Uterus (tissue), 4 donors: ENCODE measurements at places on chromosomes 11 and 22. TPM values are rescaled to one million over a fixed set of nuclear protein-coding genes. Genes with fewer than 3 reads are reported as not detected.

DNA sequence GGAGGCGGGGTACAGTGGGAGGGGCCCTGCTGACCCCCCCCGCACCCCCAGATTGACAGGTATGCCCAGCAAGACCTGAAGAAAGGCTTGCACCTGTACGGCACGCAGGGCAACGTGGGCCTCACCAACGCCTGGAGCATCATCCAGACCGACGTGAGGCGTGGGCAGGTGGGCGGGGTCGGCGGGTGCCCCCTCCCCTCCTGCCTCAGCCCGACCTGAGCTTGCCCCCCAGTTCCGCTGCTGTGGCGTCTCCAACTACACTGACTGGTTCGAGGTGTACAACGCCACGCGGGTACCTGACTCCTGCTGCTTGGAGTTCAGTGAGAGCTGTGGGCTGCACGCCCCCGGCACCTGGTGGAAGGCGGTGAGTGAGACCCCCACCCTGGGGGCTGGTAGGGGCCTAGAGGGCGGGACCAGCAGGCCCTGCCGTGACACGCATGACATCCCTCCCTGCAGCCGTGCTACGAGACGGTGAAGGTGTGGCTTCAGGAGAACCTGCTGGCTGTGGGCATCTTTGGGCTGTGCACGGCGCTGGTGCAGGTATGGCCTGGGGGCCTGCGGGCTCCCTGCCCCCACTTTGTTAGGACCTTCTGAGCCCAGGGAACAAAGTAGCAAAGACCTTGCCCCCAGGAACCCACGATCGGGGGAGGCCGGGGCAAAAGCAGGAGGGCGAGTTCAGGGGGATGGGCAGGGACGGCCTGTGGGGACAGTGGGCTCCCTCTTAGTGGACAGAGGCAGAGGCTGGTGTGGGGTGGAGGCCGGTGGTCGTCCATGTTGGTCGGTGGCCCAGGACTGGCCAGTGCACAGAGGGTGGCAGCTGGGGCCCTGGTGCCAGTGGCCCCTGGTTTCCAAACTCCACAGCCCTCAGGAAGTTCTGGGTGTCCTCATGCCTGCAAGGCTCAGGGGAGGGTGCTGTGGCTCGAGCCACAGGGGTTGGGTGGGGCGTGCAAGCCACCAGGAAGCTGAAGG, 23.1 kb downstream of the TSPAN4 start:
- H3K4me3 ChIP-seq: no peak overlapping the region
- H3K36me3 ChIP-seq: no peaks in the 10 kb centered on the region
- H3K4me1 ChIP-seq: no peaks in the 10 kb centered on the region
- H3K27me3 ChIP-seq: no peaks in the 10 kb centered on the region
- H3K27ac ChIP-seq: no peak overlapping the region

- H3K4me1 ChIP-seq: no peaks in the 10 kb centered on the region
- H3K27ac ChIP-seq: peak overlapping the region; percentile 51
- DNase-seq: peak; percentile 86
- no peaks in the 10 kb centered on the region for H3K36me3 ChIP-seq
- no peak overlapping the region for H3K4me3 ChIP-seq
Observed at GRCh38 chr11:47946682-47947559, 33.4 kb upstream of the PTPRJ start.

TRPC6 gene
- 0.29 TPM for total RNA-seq

CD82 gene
- total RNA-seq: 17.4 TPM

BATF2 gene
- 3.7 TPM for total RNA-seq

DNA sequence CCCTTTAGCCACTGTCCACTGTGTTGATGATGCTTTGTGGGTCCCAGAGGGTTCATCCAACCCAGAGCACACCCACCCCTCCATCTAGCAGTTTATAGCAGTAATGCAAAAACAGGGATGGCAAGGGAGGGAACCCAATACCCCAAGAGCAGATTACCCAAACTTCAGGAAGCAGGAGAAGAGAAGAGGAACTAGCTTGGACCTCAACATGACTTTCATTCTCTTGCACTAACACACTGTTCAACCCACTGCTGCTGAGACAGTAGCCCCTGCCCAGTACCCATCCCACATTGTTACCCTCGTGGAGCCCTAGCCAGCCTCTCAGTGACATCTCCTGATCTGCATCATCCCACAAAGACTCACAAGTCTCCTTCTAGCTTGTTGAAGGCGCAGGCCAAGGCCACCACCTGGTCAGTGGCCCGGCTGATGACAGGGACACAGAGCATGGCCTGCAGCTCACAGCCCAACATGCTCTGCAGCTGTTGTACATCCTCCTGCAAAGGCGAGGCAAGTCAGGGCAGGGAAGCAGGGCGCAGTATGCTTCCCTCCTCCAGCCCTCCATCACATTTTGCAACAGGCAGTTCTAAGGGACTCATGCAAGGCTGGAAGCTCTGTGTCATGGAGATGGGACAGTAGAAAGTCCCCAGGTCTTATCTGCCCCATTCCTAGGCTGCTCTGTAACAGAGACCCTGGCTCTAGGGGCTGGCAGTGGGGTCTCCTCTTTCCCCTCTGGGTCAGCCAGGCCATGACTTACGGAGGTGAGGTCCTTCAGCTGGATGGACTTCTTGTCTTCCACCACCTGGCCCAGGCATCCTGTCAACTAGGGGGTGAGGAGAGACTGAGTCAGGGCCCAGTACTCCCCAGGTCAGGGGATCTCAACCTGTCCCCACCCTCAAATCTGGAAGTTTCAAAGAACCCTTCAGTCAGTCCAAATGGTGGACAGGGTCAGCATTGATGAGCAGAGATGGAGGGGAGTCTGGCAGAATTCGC, 85.5 kb downstream of the PDE2A start:
- H3K27me3 ChIP-seq: peaks cover 9% of the 10 kb centered on the region
- DNase-seq: no peak
- H3K4me1 ChIP-seq: peaks cover 6% of the 10 kb centered on the region
- H3K27ac ChIP-seq: no peak overlapping the region
- H3K36me3 ChIP-seq: no peaks in the 10 kb centered on the region

DNA sequence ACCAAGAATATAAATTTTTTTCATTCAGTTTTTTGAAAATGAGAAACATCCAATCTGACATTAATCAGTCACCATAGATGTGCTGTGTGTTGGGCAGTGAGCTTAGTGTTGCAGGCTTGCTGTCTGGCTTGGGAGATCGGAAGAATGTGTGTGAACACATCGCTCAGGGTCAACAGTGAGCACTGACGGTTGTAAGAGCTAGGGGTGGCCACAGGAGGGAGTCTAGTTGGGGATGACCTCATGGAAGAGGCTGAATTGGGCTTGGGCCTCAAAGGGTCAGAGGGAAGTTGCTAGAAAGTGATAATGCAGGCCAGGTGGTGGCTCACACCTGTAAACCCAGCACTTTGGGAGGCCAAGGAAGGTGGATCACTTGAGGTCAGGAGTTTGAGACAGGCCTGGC, 375.4 kb downstream of the DDX10 start:
- no peaks in the 10 kb centered on the region for H3K36me3 ChIP-seq
- H3K4me3 ChIP-seq: no peak overlapping the region
- DNase-seq: no peak

DNA sequence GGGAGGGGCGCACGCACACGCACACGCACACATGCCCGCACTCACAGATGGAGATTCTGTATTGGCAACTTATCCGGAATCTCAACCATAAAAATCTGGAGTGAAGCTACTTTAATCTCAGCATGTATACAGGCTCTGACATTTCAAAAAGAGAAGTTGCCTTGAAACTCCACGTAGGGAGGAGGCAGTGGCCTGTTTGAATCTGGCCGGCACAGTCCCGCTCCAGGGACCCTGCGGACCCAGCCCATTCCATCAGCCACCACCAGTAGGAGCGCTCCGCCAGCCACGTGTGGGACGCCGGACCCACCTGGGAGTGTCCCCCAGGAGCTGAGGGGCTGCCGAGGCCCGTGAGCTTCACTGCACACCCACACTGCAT, 1.9 kb upstream of the SYT8 start:
- DNase-seq: no peak
- no peak overlapping the region for H3K4me3 ChIP-seq
- no peaks in the 10 kb centered on the region for H3K27me3 ChIP-seq
- no peak overlapping the region for H3K27ac ChIP-seq
- H3K36me3 ChIP-seq: no peaks in the 10 kb centered on the region
